Fibroblast of the aortic adventitia (primary cell): ENCODE measurements at places on chromosomes 13 and 19. TPM values are rescaled to one million over a fixed set of nuclear protein-coding genes. Genes with fewer than 3 reads are reported as not detected.

DNA sequence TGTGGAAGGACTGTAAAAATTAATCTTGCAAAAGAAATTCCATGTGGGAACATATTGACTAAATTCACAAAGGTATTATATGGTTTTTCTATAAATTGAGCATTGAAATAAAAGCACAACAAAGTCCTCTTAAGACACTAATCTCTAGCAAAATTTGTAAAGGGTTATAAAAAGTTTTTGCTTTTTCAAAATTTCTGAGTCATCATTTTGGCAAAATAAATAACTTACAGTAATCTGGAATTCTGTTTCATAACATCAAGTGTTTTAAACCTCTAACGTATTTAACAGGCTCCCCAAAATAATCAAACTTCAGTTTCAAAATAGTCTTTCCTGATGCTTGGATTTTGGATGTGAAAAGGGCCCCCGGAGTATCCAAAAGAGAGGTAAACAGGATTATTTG lies 26.0 kb downstream of the MED4 start:
- DNase-seq: peak; percentile 8

DNA sequence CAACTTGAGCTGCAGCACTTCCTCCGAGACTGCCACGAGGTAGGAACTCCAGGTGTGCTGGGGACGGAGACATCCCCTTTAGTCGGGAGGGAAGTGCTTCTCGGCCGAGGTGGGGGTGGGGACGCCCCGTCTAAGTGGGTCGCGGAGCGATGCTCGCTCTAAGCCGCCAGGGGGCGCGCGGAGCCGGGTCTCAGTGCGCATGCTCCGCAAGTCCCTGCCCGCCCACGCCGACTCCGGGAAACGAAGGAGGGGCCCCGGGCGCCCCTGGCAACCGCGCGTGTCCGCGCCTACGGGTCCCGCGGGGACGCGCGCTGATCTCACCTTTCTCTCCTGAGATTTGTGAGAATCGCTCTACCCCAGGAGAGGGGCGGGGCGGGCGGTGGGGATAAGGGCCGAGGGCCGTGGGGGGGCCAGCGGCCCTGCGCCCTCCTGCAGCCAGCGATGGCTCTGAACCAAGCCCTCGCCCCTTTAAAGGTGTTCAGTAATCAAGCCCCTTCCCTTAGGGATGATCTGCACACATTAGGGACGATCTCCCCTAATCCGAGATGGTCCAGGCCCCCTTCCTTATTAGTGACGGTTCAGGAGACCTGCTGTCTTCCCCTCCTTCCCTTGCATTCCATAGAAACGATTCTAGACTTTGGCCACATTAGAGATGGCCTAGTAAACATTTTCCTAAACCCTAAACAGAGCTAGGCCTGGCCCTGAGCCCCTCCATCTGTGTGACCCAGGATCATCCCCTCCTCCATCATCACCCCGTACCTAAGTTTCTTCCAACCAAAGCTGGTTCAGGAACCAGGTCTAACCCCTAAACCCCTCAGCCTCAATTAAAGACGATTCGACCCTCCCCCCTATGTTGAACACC lies 47.3 kb upstream of the SHKBP1 start:
- peak; percentile 71 for DNase-seq

DNA sequence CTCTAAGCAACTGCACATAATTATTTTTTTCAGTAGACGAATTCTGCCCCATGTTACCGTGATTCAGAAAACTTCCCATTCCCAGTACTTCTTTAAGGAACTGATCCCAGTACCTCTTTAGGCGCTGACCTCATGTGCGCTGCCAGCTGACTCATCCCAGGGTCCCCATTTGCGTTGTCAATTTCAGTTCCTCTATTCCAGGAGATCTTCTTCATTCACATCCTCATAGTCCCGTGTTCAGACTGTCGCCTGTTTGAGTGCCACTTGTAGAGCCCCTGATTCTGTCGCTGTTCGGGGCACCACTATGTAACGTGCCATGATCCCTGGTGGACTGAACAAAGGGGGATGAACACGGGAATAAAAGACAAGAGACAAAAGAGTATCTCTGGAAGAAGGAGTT lies 16.4 kb downstream of the FPR3 start:
- DNase-seq: no peak

DNA sequence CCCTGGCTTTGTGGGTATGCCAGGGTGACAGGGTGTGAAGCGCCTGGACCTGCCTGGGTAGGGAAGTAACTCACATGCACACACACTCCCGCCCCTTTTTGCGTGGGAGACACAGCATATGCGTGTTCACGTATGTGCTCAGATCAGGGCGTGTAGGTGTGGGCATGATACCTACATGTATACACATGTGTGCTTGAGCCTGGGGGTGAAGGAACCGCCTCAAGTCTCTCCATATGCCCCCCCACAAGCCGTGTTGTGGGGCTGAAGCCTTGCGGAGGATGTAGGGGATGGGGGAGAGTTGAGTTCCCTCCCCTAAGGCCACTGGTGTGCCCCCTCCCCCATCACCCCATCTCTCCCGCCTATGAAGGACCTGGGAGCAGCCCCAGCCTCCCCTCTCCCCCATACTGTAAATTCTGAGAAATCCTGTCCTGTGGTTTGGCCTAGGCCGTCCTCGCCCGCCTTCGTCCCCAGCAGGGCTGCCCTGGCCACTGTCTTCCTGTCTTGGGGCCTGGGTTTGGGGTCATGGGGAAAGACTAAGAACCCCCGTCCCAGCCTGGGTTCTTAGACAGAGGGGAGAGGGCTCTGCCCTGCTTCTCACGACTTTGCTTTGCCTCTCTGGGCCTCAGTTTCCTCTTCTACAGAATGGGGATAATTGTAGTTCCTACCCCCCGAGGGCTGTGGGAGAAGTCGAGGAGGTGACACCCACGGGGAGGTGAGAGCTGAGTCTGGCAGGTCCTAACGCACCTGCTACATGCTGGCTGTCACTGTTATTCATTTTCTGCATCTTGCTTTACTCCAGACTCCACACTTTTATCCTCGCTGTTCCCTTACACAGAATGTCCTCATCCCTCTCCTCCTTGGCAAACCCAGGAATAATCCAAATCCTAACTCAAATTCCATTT lies 14.3 kb downstream of the ACTL9 start:
- no peak for DNase-seq

GRCh38 chr13:40679480-40679985 lies 13.1 kb upstream of the FOXO1 start:
- DNase-seq: no peak

The ZNF426 gene
- 24.0 and 55.7 TPM in 2 replicates for total RNA-seq

The ZNF560 gene
- 0.09 and 0.16 TPM in 2 replicates for total RNA-seq

The ADGRE1 gene
- not detected in 2 replicates for total RNA-seq

The ABCA7 gene
- 3.5 and 21.6 TPM in 2 replicates for total RNA-seq

The PTGIR gene
- 11.4 and 23.2 TPM in 2 replicates for total RNA-seq

The OR4F17 gene
- not detected in 2 replicates for total RNA-seq
